ENCODE measurements at places on chromosomes 2 and 18.
A peak's percentile ranks its signal among the peaks of the same experiment; 100 is the strongest.

GRCh38 chr2:214810671-214811070, 1.2 kb upstream of the BARD1 start:
- no peak for DNase-seq

DNA sequence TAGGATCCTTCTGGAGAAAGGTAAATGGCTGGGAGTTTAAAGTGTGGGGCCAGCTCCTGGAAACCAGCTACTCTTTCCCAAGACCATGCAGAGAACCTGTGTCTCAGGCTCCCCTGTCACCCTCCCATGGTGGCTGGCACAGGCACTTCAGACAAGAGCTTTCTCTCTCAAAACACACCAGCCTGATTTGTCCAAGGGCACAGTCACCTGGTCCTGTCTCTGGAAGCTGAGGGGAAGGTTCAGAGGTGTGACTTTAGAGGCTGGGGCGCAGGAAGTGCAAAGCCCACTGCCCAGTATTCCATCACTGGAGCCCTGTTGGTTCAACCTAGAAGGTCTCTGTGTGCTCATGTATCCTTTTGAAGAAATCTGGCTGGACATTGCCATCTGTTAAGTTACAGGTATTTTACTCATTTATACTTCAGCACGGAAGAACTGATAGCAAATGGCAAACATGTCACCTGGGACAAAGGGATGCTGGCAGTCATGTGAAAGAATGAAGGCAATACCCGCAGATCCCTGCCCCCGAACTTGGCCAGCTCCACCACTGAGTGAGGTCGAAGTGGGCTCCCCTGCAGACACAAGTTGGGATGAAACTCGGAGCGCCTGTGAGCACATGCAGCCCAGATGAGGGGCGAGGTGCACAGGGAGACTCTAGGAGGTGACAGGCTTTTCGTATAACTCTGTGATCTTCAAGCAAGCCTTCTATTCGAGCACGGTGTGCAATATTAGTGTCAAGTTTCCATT, 96.9 kb upstream of the MGAT4A start:
- DNase-seq = no peak

GRCh38 chr2:205471776-205472175, 210.5 kb upstream of the NRP2 start:
- peak; percentile 8 for DNase-seq

- DNase-seq = no peak
Observed at GRCh38 chr2:171902840-171903420, 8.9 kb upstream of the SLC25A12 start.

DNA sequence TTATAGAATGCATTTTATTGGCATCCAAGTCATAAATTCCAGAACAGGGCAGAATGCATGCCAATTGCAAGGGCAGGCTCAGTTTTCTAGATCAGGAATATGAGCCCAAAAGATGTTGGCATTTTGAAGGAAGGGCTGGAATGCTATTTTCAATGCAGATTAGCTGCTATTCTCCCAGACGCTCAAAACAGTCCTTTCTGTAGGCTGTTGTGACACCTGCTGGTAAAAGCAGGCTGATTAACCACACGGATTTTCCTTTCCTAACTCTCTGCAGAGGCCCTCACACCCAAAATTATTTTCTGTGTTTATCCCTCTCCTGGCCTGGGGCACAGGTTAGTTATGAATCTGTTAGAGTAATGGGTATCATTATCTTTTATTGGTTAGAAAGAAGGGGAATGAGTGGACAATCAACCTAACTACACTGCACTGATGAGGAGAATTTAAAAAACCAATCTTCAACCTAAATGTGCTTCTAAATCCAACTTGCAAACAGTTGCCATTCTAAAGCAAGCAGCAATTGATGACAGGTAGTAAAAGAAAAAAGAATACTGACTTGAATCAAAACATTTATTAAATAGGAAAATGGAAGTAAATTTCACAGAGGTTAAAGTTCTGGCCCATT, 94.0 kb downstream of the PLA2R1 start:
- peak; percentile 73 for DNase-seq

- DNase-seq = no peak
Observed at GRCh38 chr2:23414106-23414505, 29.1 kb downstream of the KLHL29 start.

DNA sequence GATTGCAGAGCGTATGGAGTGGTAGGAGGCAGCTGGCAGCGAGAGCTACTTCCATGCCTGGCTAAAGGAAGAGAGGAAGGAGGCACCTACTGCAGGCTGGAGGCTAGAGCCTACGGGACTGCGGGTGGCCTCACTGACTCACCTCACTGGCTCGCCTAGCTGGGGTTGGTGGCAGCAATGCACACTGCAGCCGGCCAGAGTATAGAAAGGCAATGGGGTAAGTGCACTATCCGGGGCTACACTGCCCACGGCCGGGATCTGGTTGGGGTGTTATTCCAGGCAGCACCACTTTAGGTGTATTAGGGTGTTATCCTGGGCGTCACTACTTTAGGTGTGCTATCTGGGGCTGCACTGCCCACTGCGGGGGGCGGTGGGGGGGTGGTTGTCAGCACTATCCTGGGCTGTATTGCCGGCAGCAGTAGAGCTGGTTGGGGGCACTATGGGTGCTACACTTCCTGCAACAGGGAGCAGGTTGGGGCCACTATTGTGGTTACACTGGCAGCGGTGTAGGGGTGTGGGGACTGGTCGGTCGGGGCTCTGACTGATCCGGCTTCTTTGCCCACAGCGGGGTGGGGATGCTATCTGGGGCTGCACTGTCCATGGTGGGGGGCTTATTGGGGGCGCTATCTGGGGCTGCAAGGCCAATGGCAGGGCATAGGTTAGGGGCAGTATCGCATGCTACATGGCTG, 33.3 kb upstream of the ANKRD62 start:
- no peak for DNase-seq

DNA sequence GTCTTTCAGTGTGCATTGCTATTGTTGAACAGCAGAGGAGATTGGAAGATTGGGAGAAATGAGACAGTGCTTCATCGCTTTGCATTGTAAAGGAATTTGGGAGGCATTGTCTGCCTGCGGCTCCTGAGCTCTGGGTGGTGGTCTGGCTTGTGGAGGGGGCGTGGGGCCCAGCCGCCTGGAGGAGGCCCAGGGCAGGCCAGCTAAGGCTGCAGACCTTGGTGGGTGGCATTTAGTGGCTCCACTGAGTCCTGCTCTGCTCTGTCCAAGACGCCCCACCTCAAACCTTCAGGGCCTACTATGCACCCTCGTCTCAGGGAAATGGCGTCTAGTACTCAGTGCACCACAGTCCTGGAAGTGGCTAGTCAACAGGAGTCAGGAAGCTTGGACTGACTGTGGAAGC, 5.7 kb upstream of the HS1BP3 start:
- DNase-seq = no peak

DNA sequence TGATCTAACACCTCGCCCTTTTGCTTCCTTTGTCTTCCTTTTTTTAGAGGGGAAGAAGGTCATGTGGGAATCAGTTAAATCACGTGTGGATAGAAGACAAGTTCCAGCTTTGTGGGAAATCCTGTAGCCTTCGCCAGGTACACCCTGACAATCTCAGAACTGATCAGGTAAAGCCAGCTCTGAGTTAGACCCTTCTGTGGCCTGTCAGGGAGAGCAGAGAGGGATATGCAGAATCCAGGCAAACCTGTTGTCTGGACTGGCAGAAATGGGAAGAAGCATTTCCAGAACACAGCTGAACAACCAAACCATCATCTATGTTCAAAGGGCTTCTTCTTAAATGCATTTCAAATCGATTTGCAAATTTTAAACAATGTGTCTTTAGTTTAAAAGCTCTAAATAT, 247.4 kb upstream of the FN1 start:
- no peak for DNase-seq

- DNase-seq = peak; percentile 1
Observed at GRCh38 chr2:26591619-26592505, 49.3 kb downstream of the CIB4 start.

GRCh38 chr2:215888680-215889079, 124.7 kb downstream of the MREG start:
- no peak for DNase-seq

GRCh38 chr2:104868505-104868866, 14.6 kb downstream of the POU3F3 start:
- DNase-seq = no peak
